HuH-7 (cell line): ENCODE measurements at places on chromosomes 7 and 10.

DNA sequence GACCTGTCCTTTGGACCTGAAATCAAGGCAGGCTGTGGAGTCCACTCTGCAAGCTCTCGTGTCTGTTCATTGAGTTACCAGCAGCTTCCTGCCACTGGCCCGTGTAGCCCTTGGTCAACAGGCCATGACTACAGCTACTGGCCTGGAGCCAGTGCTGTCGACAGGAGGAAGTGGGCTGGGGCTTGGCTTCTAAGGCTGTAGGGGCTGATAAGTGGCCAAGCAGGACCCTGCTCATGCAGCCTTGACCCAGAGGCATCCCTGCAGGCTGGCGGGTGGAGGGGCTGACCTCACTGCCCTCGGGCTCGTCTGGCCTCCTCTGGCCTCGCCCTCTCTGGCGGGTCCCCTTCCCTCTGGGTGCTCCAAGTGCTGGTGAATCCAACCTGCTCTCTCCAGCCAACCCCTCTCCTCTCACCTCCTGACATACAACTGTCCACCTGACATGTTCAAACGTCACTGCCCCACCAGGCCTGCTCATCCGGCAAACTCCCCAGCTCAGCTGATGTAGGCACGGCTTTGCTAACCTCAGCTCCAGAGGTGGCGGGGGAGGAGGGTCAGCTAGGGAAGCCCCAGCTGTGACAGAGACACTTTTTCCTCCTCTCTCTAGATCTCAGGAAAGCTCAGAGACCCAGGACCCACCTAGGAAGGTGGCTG is 188.6 kb upstream of the LYZL2 start:
- DNase-seq, result no peak

DNA sequence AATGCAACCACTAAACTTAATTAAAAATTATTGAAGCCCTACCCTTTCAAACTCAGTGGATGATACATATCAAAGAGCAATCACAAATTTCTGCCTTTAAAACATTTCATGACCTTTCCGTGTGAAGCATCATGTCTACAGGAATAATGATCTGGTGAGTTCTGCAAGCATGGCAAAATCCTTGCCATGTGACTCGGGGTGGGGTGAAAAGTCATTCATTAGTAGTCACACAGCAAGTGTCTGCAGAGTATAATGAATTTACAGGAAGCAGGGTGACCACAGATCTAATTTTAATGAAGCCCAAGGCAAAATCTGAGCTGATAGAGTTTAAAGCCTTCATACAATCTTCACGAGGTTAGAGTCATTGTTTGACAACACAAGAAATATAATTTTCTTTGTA is 351.9 kb downstream of the THSD7A start:
- no peak for DNase-seq

DNA sequence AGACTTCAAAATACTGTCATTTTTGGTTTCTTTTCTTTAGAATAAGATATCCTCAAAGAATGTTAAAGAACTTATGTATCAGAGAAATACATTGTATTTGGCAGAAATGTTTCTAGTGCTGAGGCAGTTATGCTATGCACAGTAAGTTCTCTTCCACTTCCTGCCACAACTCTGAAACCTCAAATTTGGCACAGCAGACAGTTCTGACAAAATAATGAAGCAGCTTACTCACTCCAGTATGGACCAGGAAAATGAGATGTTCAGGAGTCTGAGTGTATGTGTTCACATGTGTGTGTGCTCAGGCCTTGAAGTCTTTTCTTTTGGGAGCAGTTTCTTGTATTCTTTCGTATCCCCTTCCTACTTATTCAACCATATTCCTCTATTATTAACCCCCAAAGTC is 197.0 kb upstream of the AGK start:
- no peak for DNase-seq

DNA sequence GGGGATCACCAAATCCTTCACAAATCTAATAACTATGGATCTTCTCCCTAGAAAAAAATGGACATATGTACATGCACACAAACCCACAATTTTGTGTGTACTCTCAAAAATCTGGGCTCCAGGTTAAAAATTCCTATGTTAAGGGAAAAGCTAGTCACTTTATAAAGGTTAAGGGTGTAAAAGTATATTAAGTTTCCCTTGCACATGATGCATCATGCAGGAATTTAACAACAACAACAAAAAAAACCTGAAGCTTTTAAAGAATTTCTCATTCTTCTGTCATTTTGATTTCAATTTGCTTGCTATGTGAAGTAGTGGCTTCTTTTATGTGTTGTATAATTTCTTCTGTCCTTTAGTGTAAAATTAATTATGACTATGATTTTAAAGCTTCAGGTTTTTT is 123.7 kb downstream of the CNOT4 start:
- no peak for DNase-seq

DNA sequence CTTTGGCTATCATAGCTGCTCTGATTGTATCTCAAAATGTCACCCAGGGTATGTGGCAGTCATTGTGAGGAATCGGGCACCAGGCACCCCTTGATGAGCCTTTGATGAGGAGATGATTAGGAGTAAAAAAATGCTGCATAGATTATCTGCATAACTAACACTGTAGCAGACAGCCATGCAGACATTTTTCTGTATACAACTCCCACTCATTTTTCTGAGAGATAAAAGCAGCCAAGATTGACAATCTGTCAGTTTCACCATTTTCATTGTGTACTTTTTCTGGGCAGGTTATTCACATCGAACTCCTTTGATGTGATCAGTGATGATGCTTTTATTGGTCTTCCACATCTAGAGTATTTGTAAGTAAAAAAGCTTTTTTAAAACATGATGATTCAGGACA is 19.4 kb downstream of the LGI1 start:
- no peak for DNase-seq

- no peak for DNase-seq
These were observed 67.3 kb downstream of the AP3M1 start for GRCh38 chr10:74083304-74083703.

GRCh38 chr10:80472234-80473095 is 18.4 kb downstream of the TSPAN14 start:
- no peak for DNase-seq

DNA sequence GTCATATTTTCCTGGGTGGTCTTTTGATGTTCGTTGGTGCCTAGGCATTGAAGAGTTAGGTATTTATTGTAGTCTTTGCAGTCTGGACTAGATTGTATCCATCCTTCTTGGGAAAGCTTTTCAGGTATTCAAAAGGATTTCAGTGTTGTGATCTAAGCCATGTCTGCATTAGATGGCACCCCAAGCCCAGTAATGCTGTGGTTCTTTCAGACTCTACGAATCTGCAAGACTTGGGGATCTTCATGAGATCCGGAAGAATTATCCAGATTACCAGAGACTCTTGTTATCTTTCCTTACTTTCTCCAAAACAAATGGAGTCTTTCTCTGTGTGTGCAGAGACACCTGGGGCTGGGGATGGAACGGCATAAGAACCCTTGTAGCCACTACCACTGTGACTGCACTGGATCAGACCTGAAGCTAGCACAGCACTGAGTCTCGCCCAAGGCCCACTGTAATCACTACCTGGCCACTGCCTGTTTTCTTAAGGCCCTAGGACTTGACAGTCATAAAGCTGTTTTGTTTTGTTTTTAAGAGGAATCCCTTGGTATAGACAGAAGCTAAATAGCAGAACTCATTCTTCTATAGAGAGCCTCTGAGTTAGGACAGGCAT is 75.5 kb downstream of the MARCHF5 start:
- DNase-seq, result no peak

DNA sequence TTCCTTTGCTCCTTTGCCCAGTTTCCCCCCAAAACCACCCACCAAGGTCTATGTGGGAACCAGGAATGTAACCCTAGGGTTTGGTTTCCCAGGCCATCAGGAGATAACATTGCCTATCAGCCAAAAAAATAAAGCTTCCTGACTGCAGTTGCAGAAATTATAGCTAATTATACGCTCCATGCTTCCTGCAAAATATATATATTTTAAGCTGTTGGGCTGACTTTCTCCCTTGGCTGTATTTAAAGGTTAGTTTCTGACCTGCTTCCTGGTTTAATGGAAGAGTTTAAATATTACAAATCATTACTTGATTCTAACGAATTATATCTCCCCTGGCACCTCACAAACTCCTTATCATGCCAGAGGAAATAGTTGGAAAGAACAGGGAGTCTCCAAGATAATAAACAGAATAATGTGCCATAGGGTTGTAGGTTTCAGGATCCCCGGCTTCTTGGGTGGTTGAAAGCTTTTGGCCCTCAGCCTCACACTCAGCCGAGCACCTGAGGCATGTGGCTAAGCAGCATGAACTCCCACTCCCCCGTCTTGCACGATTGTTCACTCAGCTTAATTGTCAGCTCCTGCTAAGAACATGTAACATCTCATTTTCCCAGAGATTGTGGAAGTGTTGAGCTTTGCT is 79.9 kb downstream of the FZD1 start:
- DNase-seq, result no peak

DNA sequence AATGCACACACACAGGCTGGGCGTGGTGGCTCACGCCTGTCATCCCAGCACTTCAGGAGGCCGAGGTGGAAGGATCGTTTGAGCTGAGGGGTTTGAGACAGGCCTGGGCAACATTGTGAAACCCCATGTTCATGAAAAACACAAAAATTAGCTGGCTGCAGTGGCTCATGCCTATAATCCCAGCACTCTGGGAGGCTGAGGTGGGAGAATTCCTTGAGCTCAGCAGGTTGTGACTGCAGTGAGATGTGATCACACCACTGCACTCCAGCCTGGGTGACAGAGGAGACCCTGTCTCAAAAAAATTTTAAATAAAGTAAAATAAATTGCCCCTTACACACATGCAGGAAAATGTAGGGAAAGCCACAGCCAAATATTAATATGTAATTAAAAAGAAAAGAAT is 44.1 kb downstream of the RNF32 start:
- no peak for DNase-seq

DNA sequence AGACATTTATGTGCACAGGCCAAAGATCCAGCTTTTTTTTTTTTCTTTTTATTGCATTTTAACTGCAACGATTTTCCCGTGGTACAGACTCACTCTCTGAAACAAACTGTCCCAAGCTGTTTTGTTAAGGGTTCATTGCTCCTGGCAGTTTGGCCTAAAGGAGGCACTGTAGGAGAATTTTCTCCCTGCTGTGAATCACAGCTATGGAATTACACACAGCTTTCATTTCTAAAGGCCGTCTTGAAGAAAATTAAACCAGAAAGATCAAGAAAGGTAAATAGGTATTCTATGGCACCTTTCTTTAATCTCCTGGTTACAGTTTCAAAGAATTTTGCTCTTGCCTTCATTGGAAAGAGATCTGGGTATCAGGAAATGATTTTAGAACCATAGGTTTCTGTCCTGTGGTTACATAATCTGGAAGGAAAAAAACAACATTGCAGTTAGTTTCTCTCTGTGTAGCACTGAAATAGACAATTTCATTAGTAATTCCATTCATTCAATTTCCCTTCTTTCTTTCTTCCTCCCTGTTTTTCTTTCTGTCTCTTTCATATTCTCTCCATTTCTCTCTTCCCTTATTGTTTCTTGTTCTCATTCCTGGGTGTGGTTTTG is 51.2 kb downstream of the PDK4 start:
- DNase-seq, result peak; percentile 60

DNA sequence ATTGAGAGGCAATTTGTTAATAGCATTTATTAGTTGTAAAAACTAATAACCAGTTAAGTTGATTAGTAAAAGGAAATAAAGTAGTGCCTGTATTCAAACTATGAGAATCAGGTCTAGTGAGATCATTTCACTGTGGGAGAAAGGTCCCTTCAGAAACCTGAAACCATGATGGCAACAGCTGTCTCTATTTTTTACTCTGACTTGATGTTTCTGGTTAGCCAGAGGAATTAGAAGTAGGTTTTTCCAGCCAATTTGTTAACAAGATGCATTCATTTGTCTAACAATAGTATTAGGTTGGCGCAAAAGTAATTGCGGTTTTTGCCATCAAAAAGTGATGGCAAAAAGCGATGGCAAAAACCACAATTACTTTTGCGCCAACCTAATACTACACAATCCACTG is 272.2 kb upstream of the YAE1 start:
- no peak for DNase-seq

DNA sequence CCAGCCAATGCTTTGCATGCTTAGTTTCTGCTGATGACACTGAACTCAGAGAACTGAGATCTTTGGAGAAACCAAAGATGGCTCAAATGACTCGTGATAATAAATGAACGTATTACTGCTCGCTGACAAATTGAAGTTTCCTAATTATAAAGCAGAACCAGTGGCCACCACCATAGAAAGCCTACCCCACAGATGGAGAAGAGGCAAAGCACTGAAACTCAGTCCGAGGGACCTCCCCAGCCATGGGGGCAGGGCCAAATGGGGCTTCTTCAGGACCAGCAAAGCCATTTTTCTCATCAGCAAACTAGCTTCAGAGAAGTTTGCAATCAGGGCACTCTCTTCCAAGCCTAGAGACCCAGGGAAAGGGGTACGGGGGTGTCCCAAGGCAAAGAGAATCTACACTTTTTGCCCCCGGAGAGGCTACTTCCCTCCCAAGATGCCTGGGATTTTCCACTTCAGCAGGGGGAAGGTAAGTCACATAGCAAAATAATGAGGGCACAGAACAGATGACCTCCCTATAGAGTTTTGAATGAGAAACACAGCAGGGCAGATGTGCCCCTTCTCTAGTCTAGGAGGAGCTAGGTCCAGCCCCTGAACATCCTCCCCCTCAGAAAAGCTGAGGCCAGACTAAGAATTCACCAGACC is 4.3 kb upstream of the IL6 start:
- DNase-seq, result no peak

- peak; percentile 32 for DNase-seq
These were observed 16.5 kb downstream of the KDM7A start for GRCh38 chr7:140160308-140160707.
